RPMI7951 (cell line): ENCODE measurements at places on chromosomes 1 and 21. TPM values are rescaled to one million over a fixed set of nuclear protein-coding genes. Genes with fewer than 3 reads are reported as not detected.

The SLC44A3 gene
- total RNA-seq, result 0.98 and 1.1 TPM in 2 replicates

The MAN1C1 gene
- 1.6 and 2.8 TPM in 2 replicates for total RNA-seq

The ARPC5 gene
- 182 and 204 TPM in 2 replicates for total RNA-seq

The KCNJ9 gene
- not detected in 2 replicates for total RNA-seq

- DNase-seq, result no peak
Observed at GRCh38 chr1:66739401-66740157, 12.7 kb upstream of the DYNLT5 start.

DNA sequence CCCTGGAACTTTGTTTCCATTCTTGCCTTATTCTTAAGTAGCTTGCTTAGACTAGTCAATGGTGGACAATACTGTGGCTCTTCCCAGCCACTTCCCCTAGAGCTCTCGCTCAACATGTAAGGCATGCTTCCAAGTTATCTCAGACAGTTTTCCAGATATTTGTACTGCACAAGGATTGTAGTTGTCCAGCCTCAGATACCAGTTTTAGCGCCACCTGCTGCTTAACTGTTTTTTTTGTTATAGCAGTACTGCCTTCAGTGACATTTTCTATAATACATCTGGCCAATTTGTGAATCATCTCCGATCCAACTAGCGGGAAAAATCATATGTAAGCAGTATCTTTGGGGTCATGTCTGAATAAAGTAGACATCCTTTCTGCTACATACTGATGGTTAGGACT lies 346.7 kb upstream of the ADGRL4 start:
- peak; percentile 66 for DNase-seq

- DNase-seq, result no peak
Observed at GRCh38 chr1:217048104-217048707, 325.0 kb upstream of the ESRRG start.
